Stromal cell of bone marrow (primary cell): ENCODE measurements at places on chromosomes 1 and 21.
A peak's percentile ranks its signal among the peaks of the same experiment; 100 is the strongest.

DNA sequence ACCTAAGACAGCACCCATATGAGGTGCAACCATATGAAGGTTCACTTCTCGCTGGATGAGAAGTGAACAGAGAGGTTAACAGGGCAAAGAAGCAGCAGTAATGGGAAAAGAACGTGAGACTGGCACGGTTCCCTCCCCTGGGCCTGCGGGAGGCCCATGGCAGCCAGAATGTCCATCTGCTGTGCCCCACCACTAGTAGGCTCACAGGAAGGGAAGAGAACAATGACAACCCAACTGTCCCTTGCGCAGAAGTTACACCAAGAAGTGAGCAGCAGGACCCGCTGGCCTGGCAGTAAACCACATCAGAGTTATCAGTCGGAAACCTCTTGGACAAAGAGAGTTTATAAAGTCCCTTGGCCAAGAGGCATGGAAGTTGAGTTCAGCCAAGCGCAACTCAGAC lies 11.3 kb downstream of the HIVEP3 start:
- no peak for DNase-seq

GRCh38 chr1:28887835-28888682 lies 26.3 kb upstream of the EPB41 start:
- DNase-seq, result no peak

GRCh38 chr1:33118274-33118673 lies 37.3 kb downstream of the AZIN2 start:
- DNase-seq, result no peak

GRCh38 chr1:34865573-34865972 lies 6.0 kb upstream of the SMIM12 start:
- DNase-seq, result no peak

DNA sequence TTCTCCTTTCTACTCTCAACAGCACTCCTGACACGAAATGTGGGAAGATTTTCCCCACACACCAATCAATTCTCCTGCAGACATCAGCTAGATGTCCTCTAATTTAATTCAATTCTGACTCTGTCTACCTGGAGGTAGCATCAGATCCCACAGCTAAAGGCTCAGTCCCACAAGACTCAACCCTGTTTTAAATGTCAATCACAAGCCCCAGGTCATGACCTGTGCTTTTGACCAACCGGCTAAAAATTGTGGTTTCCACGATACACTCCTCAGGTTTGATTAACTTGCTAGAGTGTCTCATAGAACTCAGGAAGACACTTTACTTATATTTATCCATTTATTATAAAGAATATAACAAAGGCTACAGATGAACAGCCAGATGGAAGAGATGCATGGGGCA lies 27.4 kb downstream of the IL23R start:
- no peak for DNase-seq

- DNase-seq, result peak; percentile 38
These were observed 581 bp downstream of the SSU72 start for GRCh38 chr1:1573843-1574720.

- DNase-seq, result no peak
These were observed 231.0 kb upstream of the B3GALT2 start for GRCh38 chr1:193417403-193417802.

DNA sequence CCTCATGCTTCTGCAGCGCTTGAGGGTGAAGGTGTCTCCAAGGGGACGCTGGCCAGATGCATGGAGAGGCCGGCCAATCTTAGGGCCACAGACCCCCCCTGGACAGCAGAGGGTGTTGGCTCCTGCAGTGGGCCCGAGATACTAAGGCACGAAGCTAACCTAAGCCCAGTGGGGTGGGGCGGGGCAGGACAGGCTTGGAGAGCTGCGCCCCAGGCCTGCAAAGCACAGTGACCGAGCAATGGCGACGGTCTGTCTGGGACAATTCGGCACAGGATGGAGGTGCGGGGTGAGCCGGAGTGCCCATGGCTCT lies 1.3 kb downstream of the FNDC10 start:
- DNase-seq, result no peak

DNA sequence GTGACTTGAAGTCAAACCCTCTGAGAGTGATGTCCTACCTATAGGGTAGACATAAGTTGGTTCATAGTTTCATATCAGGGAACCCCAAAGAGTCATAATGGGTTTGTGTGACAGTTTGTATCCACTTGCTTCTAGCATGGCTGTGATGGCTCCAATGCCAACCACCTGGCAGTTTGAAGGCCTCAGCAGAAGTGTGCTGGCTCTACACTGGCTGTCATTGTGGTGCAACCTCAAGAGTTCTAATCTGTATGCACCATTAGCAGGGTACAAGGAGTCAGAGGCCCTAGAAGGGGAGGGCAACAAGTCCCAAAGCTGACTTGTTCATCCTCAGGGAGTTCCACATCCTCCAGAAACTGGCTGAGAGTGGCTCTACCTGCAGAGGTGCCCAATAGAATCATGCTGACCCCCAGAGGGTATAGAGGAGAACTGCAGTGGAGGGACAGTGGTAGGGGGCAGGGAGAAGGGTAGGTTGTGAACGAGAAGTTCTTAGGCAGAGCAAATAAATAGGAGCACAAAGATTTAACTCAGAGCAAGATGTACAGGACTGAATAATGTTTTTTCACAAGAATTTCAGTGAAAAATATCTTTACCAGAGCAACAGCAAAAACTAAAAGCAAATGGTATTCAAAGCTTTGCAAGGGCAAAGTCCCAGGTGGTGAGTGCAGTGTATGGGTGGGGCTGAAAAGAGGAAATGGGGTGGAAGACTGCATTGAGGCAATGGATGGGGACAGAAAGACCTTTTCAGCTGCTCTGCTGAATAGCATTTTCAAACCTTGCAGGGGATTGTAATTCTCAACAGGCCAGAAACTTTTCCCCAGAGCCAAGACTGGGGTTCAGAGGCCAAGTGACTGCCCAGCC lies 3.2 kb downstream of the FCRL2 start:
- DNase-seq, result no peak

DNA sequence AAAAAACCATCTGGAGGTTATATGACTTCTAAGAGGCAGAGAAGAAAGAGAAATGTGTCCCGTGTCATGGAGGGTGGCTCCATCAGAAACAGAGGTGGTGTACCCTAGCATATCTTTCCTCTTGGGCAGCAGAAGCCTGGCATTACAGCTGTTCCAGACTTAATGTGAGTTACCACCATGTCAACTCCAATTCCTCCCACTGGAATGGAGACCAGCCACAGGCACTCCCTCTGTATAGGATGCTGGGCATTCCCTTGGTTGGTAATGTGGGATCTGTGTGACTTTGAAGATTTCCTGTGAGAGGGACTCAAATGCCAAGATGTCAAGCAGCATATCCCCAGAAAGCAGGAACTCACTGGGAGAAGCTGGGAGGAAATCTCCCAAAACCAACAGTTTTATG lies 77.1 kb upstream of the COG2 start:
- DNase-seq, result no peak

DNA sequence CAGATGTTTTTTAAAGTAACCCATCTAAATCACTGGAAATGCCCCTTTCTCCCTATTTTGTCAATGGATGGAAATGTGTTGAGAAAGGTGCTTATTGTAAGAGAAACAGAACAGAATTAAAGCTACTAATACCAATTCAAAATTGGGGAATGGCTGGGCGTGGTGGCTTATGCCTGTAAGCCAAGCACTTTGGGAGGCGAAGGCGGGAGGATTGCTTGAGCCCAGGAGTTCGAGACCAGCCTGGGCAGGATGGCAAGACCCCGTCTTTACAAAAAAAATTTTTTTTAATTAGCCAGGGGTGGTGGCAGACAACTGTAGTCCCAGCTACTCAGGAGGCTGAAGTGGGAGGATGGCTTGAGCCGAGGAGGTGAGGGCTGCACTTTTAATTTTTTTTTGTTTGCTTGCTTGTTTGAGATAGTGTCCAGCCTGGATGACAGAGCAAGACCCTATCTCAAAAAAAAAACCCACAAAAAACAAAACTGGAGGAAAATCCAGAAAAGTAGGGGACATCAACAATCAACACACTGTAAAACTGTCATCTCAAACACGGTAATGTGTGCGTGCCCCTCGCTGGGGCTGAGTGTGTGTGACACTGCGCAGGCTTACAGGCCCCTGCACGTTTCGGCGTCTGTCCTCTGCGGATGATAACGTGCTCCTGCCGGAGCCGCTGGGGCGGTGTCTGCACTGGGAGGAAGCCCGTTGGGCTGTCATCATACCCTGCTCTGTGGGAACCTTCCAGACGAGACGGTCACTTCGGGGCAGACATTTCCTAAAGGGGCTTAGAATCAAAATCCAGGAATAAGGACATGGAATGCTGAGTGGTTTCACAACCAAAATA lies 11.6 kb upstream of the POFUT2 start:
- no peak for DNase-seq

- no peak for DNase-seq
These were observed 29.5 kb downstream of the RUNX1 start for GRCh38 chr21:35019631-35020032.

- no peak for DNase-seq
These were observed 14.5 kb upstream of the RUNX1 start for GRCh38 chr21:35063428-35064172.

GRCh38 chr1:210400043-210400840 lies 71.5 kb downstream of the HHAT start:
- peak; percentile 41 for DNase-seq

DNA sequence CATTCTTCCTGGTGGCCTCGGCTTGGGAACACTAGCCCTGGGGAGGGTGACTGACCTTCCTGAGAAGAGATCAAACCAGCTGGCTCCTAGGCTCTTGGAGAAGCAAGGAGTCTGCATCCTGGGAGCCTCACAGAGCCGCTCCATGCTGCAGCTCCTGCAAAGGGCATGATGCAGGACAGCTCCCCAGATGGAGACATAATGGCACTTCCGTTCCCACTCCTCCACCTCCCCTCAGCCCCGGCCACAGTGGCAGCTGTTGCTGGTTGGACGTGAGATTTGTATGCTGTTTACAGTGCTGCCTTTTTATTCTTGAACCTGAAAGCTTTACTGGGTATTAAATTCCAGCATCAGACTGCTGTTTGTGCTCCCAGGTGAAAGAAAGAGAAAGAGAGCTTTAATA lies 83.7 kb upstream of the CTTNBP2NL start:
- DNase-seq, result no peak

DNA sequence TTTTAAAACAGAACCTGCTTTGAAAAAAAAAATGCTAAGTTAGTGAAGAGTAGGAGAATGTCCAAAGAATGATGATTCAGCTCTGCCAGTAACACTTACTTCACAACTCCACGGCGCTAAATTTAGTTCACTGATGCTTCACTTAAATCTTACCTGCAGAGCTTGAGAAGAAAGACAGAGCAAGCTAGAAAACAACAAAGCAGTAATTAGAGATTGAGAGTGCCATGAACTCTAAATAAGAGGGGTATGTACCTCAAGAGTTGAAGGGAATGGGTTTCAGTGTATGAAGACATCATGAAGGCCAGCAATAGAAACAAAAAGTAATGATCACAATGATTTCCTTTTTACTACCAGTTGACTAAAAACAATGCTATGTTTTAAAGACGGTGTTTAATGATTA lies 32.8 kb downstream of the EPRS1 start:
- DNase-seq, result peak; percentile 28

DNA sequence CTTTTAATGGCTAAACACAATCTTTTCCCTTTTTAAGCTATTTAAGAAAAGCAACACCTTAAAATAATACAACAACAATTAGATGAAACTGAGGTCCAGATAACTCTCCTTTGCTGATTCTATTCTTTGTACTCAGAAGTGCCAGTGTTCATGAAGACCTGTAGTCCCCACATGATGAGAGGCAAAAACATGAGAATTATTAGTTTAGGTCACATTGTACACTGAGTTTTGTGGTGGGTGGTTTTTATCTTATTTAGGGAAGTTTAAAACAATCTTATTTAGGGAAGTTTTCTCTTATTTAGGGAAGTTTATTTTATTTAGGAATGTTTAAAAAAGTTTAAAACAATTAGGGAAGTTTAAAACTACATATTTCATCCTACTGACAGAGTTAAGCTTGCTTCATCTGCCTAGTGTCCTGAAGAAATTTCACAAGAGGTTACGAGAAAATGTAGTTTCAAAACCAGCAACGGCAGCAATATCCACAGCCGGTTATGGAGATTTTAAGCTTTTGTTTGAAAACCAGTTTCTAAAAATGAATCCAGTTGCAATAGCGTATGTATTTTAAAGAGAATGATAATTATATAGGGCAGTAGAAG lies 7.8 kb upstream of the OR14I1 start:
- DNase-seq, result no peak

- no peak for DNase-seq
These were observed 482.7 kb downstream of the SIPA1L2 start for GRCh38 chr1:232147215-232147614.

DNA sequence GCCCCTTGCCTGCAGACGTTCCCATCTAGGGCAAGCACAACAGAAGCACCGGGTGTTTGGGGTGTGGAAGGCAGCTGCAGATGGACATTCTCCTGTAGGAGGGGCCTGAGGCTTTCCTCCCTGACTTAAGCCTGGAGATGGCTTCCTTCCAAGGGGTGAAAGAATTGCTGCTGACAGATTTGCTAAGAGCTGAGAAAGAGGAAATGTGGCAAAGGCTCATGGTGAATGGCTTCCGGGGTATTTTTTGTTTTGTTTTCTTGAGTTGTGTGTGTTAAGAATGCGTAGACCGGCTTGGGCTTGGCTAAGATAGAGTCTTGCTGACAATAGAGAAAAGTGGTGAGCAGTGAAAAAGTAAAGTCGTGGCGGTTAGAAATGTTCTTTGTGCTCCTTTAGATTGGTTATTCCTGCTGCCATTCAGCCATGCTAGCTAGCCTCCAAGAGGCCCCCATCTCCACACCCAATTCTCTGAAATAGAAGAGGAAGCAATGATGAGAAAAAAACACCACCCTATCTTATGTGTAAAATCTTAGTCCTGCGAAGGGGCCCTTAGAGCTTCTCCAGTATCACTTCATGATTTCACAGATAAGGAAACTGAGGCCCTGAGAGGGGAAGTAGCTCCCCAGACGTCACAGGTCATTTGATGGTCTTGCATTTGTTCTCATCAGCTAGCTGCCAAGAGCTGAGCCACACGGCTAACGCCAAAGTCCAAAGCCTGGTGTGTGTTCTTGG lies 36.9 kb downstream of the EIF2D start:
- DNase-seq, result peak; percentile 49

DNA sequence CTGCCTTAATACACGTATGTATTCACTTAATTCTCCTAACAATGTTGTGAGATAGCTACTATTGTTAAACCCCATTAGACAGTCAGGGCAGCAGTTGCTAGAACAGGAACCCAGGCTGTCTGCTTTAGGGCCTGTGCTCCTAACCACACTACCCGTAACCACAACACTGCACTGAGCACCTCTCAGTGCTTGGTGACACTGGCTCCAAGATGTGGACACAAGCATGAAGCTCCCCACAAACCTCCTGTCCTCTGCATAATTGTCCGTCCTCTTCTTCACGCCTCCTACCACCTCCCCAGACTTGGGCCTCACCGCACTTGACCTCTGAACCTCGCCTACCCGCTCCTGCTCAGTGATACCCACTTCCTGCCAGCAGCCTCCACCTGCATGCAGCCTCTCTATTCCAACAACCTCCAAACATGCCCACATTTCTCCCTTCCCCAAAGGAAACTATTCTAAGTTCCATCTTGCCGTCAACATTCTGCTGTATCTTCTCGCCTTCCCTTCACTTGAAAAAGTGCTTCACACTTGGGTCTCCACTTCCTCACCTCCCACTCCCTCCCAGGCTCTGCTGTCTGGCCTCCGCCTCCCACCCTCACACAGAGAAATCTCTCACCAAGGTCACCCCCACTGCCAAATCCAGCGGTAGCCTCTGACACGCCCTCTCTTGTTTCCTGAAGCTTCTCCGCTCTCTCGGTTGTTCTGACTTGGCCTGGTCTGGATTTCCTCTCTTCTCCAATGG lies 14.6 kb upstream of the AHDC1 start:
- no peak for DNase-seq
